ENCODE measurements at places on chromosomes 4 and X.

DNA sequence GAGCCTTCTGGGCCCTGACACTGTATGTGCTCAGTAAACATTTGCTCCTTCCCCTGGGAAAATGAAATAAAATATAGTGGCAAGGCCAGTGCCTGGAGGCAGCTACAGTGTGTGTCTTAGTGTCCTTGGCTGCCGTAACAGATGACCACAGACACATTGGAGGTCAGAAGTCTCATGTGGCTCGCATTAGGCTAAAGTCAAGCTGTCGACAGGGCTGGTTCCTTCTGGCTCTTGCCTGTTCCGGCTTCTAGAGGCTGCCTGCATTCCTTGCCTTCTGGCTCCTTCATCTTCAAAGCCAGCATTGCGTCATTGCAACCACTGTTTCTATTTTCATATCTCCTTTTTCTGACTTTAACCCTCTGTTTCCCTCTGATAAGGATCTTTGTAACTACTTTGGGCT lies 83.6 kb upstream of the STX18 start:
- DNase-seq, result no peak

DNA sequence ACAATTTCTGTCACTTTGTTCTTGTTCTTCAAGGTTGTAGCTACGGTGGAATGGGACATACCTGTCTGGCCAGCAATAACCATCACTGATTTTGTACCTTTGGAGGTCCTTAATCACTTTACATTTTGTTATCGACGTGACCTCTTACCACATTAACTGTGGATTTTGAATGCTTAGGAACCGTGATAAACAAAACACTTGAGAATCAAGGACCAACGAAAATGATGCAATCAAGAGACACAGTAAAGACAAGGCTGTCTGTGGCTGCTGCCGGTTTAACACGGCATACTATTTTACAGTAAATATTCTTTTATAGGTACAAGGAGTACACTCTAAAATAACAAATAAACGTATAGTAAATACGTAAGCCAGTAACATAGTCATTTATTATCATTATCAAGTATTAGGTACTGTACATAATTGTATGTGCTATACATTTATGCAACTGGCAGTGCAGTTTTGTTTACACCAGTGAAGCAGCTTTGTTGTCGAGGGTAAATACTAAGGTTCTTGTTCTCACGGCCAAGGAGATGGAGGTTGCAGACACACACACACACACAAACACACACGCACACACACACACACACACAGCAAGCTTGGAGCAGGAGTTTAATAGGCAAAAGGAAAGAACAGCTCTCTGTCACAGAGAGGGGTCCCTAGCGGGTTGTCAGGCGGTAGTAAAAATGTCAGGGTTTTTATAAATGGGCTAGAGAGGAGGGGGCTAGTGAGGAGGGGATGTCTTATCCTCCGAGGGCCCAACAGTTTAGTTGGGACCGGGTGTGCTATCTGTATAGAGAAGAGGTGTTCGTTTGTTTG lies 194.7 kb upstream of the CXorf51B start:
- no peak for DNase-seq

DNA sequence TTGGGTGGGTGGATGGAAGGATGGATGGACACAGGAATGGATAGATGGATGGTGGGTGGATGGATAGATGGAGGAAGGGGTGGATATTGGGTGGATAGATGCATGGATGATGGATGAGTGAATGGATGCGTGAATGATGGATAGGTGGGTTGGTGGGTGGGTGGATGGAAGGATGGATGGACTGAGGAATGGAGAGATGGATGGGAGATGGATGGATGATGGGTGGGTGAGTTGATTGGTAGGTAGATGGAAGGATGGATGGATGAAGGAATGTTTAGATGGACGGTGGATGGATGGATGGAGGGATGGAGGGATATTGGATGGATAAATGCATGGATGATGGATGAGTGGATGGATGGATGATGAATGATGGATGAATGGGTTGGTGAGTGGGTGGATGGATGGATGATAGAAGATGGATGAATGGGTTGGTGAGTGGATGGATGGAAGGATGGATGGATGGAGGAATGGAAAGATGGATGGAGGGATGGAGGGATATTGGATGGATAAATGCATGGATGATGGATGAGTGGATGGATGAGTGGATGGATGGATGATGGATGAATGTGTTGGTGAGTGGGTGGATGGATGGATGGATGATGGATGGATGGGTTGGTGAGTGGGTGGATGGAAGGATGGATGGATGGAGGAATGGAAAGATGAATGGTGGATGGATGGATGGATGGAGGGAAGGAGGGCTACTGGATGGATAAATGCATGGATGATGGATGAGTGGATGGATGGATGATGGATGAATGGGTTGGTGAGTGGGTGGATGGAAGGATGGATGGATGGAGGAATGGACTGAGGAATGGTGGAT lies 50.4 kb upstream of the GRPEL1 start:
- DNase-seq, result no peak

- DNase-seq, result no peak
Observed at GRCh38 chr4:8688041-8688907, 95.7 kb downstream of the CPZ start.

DNA sequence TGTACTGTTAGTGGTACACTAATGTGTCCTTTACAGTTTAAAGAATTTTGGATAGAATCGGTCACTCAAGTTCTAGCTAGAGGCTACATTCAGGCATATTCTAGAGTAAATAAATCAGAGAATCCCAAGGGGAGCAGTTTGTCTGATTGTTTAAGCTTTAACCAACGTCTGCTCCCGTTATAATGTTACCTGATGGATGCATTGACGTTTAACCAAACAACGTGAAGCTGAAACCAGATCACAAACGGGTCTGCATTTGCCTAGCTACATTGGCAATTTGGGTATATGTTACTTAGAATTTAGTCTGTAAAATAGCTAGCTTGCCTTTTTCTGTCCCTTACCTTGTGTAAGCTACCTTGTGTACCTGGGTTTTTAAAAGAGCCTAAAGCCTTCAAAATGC lies 1.6 kb downstream of the PI4K2B start:
- no peak for DNase-seq

DNA sequence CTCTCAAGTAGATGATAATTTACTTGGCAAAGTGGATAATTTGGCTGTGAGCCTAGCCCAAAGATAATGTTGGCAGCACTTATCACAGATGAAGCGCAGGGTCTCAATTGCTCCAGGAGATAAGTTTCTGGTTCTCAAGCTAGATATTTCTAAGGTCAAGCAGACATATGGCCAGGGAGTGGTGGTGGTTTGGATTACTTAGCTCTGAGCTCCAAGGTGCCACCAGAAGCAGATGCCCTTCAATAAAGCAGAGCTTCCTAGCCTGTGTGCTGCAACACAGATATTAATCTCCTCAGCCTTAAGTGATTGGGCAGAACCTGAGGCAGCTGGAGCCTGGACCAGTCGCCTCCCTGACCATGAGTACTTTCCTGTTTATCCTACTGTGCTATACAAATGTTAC lies 79.2 kb upstream of the NALF2 start:
- DNase-seq, result no peak

- no peak for DNase-seq
Observed at GRCh38 chr4:129189630-129190029, 93.7 kb downstream of the C4orf33 start.

- no peak for DNase-seq
Observed at GRCh38 chr4:38948551-38948950, 80.9 kb downstream of the FAM114A1 start.

DNA sequence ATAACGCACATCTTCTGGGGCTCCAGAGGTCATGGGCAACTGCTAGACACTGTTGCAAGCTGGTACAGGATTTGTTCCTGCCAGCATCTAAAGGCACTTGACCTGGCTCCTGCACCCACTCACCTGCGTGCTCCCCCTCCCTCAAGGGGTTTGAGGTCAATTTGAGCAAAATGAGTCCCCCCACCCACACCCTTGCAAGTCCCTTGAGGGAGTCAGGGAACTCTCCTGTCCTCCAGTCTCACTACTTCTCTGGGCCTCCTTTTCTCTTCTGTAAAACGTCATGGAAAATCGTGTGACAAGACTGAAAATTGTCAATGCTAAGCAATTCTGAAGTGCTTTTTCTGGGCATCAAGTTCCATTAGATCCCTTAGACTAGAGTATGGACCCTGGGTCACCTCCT lies 39.9 kb upstream of the PGK1 start:
- no peak for DNase-seq

GRCh38 chrX:150692831-150693724 lies at the start of gene MTMR1:
Gene MTMR1, plus strand, starts transcription at chrX:150693396. Its CDS starts 135 bp downstream, at chrX:150693531.
- peak; percentile 16 for DNase-seq

DNA sequence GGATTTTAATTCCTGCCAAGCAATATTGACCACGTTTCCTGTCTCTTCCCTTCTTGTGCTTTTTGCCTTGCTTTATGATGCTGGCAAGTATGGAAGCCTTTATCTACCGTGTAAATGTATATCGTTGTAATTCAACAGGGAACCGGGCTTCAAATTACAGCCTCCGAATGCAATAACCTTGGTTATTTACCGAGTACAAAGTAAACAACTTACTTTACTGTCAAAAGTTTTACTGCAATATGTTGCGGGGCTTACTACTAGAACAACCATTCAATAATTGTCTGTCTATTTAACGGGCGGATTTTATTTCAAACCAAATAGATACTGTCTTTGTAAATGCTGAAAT lies 73.1 kb downstream of the PALLD start:
- DNase-seq, result no peak

- no peak for DNase-seq
Observed at GRCh38 chrX:2693113-2694002, 2.3 kb downstream of the CD99 start.

DNA sequence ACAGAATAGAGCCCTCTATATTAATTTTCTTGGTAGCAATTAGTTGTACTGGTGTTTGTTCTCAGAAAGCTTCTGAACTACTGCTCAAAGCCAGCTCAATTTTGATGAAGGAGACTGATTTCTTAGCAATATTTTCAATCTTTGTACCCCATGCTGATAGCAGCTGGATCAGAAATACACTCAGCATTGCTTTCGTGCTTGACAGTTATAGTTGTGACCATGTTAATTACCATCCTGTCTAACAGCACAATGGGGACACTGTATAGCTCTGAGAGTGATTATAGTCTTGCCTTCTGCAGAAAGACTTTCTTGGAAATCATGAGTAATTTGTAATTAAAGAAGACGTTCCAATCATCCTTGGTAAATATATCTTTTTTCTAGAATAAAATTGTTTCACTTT lies 79.7 kb upstream of the GNPDA2 start:
- no peak for DNase-seq

GRCh38 chr4:154234576-154234975 lies 257.0 kb downstream of the DCHS2 start:
- no peak for DNase-seq

GRCh38 chr4:176671532-176671931 lies 121.2 kb downstream of the VEGFC start:
- no peak for DNase-seq

DNA sequence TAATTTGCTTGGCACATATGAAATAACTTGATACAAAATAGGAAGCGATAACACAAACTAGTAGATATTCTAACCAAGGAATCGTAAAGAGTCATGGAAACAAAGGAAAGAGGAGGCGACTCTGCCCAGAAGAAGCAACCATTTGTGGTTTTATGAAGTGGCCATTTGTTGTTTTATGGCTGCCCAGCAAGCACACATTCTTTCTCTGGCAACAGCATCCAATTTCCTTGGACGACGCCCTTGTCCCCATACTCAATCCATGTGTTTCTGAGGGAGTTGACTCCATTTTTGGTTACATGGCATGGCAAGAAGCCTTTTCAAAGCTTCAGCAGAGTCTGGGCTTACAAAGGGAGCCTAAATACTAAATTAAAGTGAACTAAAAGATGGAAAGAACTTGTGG lies 295.1 kb downstream of the INPP4B start:
- DNase-seq, result peak; percentile 41

DNA sequence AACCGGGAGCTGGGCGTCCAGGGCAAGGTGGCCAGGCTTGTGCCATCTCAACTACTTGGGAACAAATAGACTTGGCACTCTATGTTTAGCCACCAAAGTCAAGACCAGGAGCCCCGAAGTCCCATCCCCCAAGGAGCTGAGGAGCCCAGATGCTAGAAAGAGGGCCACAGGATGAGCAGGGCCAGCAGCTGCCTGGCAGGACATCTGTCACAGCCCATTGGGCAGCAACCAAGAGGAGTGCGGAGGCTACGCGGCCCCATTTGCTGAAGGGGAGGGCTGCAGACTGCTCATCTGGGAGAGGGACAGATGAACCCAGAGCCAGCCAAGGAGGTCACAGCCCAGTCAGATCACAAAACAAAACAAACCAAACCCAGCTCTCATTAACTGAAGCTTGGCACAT lies 22.9 kb upstream of the SOWAHD start:
- no peak for DNase-seq

DNA sequence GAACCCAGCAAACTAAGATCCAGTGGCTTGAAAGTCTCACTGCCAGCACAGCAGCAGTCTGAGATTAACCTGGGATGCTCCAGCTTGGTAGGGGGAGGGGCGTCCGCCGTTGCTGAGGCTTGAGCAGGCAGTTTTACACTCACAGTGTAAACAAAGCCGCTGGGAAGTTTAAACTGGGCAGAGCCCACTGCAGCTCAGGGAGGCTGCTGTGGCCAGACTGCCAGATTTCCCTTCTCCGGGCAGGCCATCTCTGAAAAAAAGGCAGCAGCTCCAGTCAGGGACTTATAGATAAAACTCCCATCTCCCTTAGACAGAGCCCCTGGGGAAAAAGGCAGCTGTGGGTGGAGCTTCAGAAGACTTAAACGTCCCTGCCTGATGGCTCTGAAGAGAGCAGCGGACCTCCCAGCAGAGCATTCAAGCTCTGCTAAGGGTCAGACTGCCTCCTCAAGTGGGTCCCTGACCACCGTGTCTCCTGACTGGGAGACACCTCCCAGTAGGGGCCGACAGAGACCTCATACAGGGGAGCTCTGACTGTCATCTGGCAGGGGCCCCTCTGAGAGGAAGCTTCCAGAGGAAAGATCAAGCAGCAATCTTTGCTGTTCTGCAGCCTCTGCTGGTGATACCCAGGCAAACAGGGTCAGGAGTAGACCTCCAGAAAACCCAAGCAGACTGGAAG lies 45.1 kb upstream of the CDX4 start:
- DNase-seq, result no peak

DNA sequence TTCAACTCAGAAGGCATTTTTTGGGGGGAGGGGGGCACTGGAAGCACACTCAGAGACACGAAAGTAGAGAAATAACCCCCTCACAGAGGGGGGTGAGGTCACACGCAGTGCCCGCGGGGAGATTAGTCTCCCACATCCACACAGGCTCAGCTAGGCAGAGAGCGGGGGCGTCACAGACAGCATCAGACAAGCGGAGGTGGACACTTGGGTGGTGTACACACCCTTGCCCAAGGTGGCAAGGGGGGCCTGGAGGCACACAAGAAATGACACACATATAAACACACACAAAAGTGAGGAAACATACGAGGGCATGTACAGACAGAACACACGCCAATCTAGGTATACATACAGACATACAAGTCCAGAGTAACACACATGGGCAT lies 637 bp upstream of the SYN1 start:
- no peak for DNase-seq

- DNase-seq, result no peak
Observed at GRCh38 chr4:113148925-113149324, 99.5 kb downstream of the ANK2 start.

GRCh38 chr4:158873795-158874401 lies 105.1 kb downstream of the FNIP2 start:
- DNase-seq, result peak; percentile 58

GRCh38 chr4:124633285-124633941 lies 79.1 kb downstream of the ANKRD50 start:
- no peak for DNase-seq

Data from LoVo (cell line).